ENCODE measurements at places on chromosomes 1 and 21.

GRCh38 chr1:87972811-87973210 lies 644.1 kb downstream of the LMO4 start:
- no peak for DNase-seq

GRCh38 chr1:99745684-99746083 lies 20.8 kb downstream of the FRRS1 start:
- no peak for DNase-seq

DNA sequence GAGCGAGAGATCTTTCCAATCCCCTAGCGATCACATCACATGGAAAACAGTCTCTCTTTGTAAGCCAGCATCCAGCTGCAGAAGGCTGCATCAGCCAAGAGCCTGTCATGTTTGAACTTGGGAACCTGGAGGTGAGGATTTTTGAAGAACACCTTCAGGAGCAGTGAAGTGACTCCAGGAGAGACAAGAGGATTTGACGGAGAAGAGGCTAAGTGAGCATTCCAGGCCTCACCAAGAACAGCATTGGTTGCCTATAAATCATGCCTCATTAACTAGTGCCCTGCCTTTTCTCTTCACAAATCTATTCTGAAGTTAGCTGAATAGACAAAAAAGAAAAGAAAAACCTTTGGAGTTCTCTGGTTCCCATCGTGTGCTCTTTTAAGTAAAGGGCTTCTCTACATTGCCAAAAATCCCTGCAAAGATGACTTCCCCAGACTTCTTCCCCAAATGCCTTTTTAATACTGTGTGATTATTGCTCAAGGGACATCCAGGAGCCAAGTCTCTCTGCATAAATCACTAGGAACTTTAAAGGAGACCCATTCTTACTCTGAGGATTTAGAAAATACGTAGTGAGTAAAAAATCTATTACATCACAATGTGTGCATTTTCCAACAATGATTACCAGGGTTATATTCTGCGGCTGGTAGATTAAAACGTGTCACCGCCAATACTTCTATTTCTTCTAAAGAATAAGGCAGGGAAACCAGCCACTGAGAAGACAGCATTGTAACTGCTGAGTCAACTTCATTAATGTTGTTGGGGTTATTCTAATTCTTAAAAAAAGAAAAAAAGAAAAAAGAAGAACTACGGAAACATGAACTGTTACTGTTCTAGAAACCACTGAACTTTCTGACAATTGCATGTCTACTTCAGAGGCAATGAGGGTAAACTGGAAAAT lies 95.2 kb downstream of the KIF14 start:
- no peak for DNase-seq

DNA sequence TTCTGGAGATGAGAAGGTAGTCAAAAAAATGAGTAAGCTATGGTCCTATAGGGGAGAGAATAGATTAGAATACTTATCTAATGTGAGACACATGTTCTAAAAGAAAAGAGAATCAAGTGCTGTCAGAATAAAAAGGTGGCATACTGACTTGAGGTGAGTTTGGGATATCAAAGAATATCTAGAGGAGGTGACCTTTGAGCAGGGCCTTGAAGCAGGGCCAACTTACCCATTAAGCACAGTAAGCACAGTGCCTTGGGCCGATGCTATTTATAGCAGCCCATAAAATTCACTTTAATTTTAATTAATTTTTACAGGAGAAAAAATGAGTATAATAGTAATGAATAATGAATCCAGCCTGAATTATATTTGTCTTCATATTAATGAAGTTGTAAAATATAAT lies 92.2 kb downstream of the XPR1 start:
- no peak for DNase-seq

DNA sequence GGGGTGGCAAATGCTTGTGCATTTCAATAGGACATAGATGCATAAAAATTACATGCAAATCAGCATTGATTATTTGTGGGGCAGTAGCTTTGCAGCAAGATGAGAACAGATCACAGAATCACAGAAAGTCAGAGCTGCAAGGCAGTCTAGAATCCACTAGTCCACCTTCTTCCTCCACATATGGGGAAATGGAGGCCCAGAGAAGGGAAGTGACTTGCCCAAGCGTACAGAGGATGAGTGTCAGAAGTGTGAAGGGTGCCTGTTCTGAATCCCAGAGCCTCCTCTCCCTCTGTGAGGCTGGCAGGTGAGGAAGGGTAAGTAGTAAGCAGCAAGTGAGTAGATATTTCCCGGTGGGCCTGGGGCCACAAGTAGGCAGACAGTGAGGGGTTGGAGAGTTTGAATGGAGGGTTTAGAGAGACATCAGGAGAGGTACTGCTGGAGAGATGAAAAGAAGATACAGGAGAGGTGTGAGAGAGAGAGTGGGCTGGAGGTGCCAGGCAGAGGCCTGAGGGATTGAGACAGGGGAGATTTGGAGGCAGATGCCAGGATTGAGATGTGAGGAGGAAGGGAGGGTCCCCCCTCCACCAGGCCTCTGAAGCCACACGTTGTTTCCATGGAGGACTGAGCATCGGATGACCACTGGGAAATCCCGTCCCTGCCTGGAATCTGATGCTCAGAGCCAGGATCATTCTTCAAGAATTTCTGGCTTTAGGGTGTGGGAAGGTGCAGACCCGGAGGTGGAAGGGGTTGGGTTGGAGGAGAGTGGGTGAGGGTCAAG lies 4.8 kb upstream of the MYOG start:
- no peak for DNase-seq

- no peak for DNase-seq
Observed at GRCh38 chr1:27439150-27439549, 46.7 kb downstream of the GPR3 start.

GRCh38 chr21:45470087-45470515 lies 65.1 kb downstream of the COL18A1 start:
- DNase-seq = no peak

GRCh38 chr1:243287652-243288051 lies 31.8 kb downstream of the SDCCAG8 start:
- no peak for DNase-seq

GRCh38 chr1:95122151-95122697 lies 5.1 kb downstream of the TLCD4 start:
- no peak for DNase-seq

- no peak for DNase-seq
Observed at GRCh38 chr1:170510163-170510562, 21.8 kb upstream of the GORAB start.

DNA sequence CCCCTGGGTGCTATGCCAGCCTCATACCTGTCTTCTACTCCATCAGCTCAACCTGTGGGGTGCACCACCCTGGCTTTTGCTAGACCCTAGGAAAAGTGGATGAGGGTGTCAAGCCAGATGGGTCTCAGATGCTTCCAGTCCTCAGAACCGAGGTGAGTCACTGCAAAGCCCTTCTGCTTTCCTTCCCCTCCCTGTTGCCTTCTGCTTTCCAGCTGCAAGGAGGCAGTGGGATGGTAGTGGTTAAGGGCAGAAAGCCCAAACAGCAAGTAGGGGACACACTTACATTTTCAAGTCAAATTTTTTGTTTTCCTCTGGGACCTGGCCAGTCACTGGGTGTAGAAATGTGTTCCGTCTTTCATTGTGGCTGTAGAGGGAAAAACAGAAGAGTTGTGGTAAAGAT lies 60.7 kb upstream of the GOLT1A start:
- DNase-seq = no peak

GRCh38 chr1:11729498-11730428 lies 6.2 kb upstream of the AGTRAP start:
- no peak for DNase-seq
